GM23338 (cell line): ENCODE measurements at places on chromosomes 12 and 14. TPM values are rescaled to one million over a fixed set of nuclear protein-coding genes. Genes with fewer than 3 reads are reported as not detected.

The DNAJC22 gene
- 0.10 TPM in 1 of 2 replicates, not detected in the other for total RNA-seq

GRCh38 chr12:127245437-127245836, 1021.5 kb upstream of the TMEM132C start:
- DNase-seq, result no peak

GRCh38 chr12:127538316-127538715, 728.7 kb upstream of the TMEM132C start:
- peak; percentile 21 for DNase-seq

DNA sequence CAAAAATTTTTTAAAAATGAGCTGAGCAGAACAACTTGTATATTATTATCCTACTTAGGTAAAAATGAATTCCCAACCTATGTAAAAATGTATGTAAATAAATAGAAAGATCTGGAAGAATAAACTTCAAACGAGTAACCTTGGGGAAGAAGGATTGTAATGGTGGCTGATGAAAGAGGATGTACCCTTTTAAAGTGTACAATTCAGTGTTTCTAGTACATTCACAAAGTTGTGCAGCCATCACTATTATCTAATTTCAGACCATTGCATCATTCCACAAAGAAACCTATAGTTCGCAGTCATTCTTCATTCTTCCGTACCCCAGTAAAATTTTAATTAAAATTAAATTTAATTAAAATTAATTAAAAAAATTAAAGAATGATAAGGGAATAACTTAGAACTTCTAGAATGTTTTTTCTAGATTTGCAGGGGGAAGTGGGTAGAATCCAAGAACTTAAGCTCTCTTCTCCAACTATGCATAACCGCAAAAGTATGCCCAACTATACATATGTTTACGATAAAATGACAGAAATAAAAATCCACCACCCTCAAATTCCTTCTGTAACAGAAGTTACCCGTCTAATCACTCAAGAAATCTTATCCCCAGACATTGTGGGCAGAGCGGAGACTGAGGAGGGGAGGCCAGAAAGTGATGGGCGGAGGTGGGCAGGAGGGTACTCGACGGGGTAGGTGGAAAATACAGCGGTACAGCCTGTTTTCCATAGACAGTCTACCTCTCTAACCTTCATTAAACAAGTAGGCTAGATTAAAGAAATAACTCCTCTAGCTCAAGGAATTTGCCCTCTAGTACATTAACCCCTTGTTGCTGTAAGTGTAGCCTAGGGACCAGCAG, 921 bp downstream of the DEPDC4 start:
- no peak for DNase-seq

- no peak for DNase-seq
These were observed 14.7 kb downstream of the GPR68 start for GRCh38 chr14:91229743-91230200.

DNA sequence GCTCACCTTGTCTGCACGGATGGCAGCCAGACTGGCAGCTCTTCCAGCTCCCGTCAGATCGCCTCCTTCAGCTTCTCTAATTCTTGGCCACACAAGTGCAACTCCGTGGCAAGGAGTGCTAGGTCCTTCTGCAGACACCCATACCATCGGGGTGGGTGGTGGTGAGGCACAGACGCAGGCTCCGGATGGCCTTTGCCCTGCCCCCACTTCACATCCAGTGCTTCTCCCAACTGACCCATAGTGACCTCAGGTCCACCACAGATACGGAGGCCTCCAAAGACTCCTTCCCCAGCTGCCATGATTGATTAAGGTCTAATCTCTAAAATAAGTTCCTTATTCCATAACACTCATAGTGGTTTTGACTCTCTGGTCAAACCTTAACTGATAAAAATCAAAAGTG, 19.9 kb upstream of the CD27 start:
- DNase-seq, result no peak

- DNase-seq, result no peak
These were observed 87.8 kb downstream of the DDX51 start for GRCh38 chr12:132056320-132056719.

The TCL1A gene
- total RNA-seq, result 5.3 and 8.5 TPM in 2 replicates

DNA sequence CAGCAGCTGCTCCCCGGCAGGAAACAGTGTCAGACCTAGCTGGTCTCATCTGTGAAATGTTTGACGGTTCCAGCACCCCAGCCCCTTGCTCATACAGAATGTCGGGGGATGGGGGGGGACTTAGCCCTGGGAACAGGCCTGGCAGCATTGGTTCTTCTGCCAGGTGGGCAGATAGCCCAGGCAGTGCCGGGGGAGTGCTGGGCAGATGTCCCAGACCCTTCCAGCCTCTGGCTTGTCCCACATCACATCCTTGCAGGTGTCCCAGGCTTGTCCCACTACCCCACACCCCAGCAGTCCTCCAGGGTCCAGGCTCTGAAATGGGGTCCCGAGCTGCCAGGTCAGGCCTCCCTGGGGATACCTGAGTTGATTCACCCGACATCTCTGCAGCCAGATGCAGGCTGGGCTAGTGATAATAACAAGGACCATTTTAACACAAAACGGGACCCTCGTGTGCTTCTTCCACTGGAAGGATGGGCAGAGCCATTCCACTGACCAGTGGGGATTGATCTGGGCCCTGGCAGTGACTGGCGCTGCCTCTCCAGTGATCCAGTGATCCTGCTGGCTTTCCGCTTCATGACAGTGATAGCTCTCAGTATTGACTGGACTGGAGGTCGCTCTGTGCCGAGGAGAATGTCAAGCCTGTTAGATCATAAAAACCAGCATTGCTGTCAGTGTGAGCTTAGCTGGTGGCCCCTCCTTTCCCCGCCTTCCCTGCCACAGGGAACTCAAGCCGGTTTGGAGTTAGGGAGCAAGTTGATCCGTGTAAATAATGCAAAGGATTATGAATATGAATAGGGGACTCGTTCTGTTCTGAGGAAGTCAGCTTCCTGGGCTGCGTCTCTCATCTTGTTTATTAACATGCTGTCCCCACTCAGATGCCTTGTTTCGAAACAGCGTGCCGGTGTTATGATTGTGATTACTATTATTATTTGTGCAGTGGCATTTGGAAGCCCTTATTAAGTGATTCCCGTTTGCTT, 180.6 kb downstream of the AACS start:
- no peak for DNase-seq

- peak; percentile 94 for DNase-seq
These were observed 107.1 kb downstream of the SLC6A15 start for GRCh38 chr12:84805474-84805858.

- DNase-seq, result no peak
These were observed 440.2 kb downstream of the FUT8 start for GRCh38 chr14:65852689-65853088.

The POTEG gene
- total RNA-seq, result not detected in 2 replicates
